ENCODE measurements at places on chromosomes 11 and 22.

DNA sequence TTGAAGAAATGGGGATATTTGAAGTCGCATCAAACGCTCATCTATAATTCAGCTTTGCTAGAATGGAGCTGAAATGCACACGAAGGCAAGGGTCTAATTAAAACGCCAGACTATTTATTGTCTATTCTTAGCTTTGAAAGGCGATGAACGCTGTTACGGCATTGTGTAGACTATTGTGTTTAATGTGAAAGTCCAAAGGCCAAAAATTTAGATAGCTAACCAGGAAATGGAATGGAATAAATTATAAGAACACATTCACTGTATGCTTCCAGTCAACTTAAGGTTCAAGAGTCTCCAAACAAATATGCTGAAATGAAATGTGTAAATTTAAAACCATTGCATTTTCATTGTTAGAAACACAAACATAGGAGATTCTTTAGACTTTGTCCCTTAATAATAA, 186.2 kb downstream of the CWF19L2 start:
- DNase-seq: no peak

DNA sequence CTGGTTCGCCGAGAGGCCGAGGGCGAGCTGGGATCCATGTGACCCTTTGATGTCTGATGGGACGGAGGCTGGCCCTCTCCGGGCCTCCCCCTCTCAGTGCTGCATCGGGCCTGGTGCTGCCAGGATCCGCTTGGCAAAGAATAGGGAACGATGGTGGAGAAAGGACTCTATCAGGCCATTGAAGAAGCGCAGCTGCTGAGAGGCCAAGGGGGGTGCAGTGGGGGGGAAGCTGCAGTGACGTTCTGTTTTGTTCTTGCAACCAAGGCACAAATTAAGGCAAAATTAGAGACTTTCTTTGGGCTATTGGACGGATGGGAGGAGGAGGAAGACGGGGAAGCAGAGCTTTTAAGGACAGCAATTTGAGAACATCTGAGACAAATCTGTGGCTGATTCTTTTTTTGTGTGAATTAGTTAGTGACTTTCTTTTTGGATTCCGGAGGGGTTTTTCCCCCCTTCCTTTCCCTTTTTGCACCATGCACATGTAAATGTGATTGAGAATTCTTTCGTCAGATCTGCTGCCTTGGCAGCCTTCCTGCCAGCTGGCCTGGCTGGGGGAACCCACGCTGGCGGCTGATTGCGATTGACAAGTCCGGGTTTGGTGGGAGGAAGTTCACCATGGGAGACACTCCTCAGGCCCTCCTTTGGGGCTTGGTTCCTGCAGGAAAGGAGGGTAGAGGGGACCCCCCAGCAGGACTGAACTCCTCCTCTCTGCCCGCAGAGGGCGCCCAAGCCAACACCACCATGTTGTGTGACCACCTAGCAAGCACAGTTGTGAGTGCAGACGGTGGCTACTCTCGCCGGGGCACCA, 214.6 kb downstream of the NTM start:
- no peak for DNase-seq

GRCh38 chr11:3186166-3186953, 21.2 kb upstream of the OSBPL5 start:
- DNase-seq: no peak

- DNase-seq: no peak
Observed at GRCh38 chr11:1128311-1129142, 29.2 kb upstream of the MUC5AC start.

- DNase-seq: no peak
Observed at GRCh38 chr11:36270701-36271100, 18.5 kb downstream of the COMMD9 start.

GRCh38 chr11:13114566-13115379, 105.7 kb downstream of the RASSF10 start:
- peak; percentile 44 for DNase-seq

- DNase-seq: peak; percentile 73
Observed at GRCh38 chr22:31561238-31561887, 65.0 kb downstream of the SFI1 start.

- peak; percentile 24 for DNase-seq
Observed at GRCh38 chr11:75476739-75477613, 44.0 kb upstream of the KLHL35 start.

DNA sequence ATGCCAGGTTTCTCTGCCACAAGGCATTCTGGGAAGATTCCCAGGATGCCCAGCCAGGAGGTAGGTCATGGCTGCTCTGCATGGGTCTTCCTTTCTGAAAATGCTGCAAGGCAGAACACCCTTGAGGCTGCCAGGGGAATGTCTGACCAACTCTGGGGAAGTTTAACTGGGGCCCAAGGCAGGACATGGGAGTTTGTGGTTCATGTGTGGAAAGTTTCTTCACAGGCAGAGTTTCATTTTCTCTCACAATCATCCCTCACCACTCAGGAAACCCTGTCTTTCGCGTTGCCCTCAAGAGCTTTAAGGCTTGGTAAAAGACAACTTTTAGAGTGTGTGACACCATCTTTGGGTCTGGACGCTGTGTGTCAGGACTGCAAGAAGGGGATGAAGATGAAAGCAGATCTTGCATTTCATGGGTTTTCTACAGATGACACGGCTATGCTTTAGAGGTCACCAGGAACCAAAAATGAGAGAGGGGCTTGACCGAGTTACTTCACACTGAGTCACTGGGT, 133.5 kb downstream of the CD44 start:
- no peak for DNase-seq

DNA sequence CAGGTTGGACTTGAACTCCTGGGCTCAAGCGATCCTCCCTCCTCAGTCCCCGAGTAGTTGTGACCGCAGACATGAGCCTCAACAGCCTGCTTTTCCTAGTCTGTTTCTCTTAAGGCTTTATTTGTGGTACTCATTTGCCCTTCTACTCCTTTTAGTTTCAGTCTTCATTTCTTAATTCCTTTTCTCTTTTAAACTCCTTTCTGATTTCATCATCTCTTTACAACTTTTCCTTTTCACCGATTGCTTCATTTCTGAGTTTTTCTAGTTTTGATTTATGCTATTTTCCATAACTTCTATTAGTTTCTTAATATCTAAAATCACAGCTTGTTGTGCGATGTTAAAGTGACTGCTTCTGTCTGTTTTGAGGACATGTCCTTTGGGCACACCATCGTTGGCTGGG, 17.3 kb upstream of the MRGPRF start:
- no peak for DNase-seq

- no peak for DNase-seq
Observed at GRCh38 chr11:134675983-134676382, 263.9 kb upstream of the B3GAT1 start.

DNA sequence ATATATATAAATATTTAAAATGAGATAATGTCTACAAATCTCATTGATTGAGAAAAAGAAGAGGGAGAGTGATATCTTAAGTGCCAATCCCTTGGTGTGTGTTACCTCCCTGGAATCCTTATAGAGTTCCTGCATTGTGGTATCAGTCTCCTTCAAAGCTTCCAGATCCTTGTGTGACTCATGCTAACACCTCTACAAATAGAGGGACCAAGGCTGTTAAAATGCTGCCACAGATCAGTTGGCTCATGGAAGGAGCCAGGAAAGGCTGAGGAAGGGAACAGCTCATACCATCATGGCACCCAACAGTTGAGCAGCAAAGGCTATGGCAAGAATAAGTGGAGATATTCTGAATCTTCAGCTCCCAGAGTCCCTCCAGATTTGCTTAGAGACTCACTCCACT, 163.6 kb upstream of the ISX start:
- DNase-seq: no peak

DNA sequence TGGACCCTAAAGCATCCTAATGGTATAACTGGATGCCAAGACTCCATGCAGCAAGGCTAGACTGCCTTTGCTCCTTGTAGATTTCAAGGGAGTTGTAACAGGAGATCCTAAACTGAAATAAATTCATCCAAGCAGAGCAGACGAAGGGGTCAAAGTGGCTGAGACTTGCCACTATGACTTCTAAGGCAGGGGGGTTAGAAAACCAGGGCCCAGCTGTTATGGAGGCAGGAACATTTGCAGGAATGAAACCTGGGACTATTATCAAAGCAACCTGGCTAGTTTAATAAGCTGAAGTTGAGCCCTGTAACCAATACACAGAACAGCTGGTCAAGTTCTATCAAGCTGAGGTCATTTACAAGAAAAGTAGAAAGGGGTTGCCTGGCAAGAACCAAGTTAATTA, 122.2 kb upstream of the TRPC6 start:
- DNase-seq: no peak

Measured in NCI-H1105 (cell line).